Stimulated activated CD4-positive, alpha-beta T cell treated with anti-CD3 and anti-CD28 coated beads, TNF-alpha, amount 100 ng/mL, for 4 hours (primary cell): ENCODE measurements at places on chromosomes 6 and 20.

- DNase-seq = no peak
Measured at GRCh38 chr6:6317825-6318733, 2.4 kb downstream of the F13A1 start.

- no peak for DNase-seq
Measured at GRCh38 chr6:163679012-163679660, 264.6 kb downstream of the QKI start.

GRCh38 chr6:1062786-1063545 lies 248.9 kb upstream of the FOXQ1 start:
- DNase-seq = no peak

GRCh38 chr20:22974354-22974753 lies 60.8 kb upstream of the SSTR4 start:
- no peak for DNase-seq

DNA sequence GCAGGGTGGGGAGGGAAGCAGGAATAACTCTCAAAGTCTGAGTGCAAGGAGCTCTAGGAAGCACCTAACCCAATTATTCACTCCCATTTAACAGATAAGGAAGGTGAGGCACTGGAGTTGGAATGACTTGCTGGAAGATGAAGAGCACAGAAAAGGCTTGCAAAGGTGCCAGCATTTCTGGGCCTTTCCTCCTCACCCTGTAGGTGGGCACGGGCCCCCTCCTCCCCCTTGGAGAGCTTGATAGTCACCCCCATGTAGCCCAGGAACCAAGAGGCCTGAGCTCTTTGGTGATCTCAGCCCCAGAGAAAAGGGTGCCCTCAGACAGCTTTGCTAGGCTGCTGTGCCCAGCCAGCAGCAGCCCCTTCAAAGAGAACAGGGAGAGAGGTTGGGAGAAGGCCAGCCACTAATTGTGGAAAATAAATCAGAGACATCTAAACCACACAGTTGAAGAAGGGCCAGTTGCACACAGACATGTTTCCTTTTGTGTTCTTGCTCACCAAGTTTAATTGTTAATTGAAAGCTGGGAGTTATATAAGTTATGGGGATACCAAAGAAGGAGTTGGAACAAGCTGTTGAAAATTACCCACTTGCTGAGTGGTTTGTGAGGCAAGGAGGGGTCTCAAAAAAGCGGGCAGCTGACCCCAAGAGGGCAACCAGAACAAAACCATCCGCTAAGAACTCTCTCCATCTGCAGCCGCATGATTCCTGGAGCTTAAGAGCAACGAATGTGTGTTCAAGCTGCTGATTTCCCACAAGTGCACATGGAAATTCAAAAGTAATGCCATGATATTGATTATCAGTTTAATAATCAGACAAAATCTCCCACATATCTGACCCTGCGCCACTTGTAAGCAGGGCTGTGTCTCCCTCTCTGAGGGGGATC lies 77.0 kb downstream of the MRPL14 start:
- no peak for DNase-seq

- no peak for DNase-seq
Measured at GRCh38 chr6:147161974-147162495, 42.2 kb upstream of the STXBP5 start.

GRCh38 chr20:20224806-20225205 lies 143.1 kb upstream of the INSM1 start:
- no peak for DNase-seq

DNA sequence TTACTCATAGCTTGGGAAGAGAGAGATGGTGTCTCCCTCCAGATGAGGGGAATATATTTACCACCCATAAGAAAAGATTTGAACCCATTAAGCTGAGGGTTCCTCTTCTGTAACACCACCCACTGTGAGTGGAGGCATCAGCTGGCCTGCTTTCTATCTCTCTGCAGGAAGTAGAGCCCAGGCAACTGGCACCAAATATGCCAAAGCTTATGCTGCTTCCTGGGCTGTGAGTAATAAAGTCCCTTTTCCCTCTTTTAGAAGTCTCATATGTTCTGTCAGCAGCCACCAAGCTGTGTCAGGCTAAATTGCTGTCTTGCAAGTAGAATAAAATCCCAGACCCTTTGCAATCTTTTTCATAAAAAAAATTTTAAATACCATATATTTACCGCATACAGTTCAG lies 241.4 kb downstream of the LAMA2 start:
- DNase-seq = no peak

- DNase-seq = no peak
Measured at GRCh38 chr6:2731281-2731909, 19.3 kb downstream of the MYLK4 start.

DNA sequence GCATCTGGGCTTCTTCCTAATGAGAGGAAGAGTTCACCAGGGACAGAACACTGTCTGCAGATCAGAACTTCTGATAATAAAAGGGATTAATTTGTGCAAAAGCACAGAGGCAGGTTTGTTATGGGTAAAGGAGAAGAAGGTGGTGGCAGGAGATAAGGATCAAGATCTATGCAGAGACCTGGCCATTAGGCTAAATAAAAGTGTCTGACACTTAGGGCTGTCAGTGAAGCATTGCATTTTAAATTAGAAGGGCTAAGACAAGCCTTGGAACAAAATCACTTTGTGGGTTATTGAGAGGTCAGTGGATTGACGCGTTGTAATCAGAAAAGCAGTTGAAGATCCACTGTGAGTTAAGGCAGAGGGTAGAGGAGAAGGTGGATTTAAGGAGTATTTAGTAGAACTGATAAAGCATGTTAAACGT lies 76.8 kb downstream of the MAP3K4 start:
- no peak for DNase-seq

GRCh38 chr6:110620065-110620464 lies 143.7 kb upstream of the SLC22A16 start:
- DNase-seq = no peak

- DNase-seq = no peak
Measured at GRCh38 chr20:62291251-62292066, 11.3 kb upstream of the ADRM1 start.

GRCh38 chr20:47293631-47294030 lies 62.9 kb downstream of the ZMYND8 start:
- DNase-seq = no peak

DNA sequence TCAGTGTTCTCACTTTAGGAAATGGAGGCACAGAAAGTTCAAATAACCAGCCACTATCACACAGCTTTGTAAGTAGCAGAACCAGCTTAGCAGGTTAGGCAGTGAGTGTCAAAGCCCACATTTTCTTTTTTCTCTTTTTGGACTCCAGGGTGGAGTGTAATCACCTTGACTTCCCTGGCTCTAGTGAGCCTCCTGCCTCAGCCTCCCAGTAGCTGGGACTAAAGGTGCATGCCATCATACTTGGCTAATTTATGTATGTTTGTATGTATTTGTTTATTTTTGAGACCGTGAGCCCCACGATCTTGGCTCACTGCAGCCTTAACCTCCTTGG lies 7.8 kb upstream of the NCOA3 start:
- no peak for DNase-seq

- DNase-seq = no peak
Measured at GRCh38 chr20:49597825-49598395, 30.0 kb upstream of the PTGIS start.

DNA sequence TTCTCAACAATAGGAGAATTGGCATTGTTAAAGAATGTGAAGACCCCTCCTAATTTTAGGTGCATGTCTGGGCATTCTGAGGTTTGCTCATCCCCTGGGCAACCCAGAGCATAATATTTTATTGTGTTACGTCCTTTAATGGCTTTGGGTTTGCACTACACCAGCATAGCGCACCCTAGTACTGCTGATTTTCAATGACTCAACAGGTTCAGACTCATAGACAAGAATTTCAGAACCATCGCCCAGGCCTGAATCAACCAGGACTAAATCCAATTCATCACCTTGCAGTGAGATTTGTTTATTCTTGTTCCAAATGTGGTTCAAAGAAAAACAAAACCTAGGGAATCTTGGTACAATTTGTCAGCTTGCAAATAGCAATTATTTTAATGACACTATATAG lies 137.8 kb upstream of the PHACTR1 start:
- no peak for DNase-seq

GRCh38 chr6:152170702-152171667 lies 363.5 kb downstream of the ESR1 start:
- DNase-seq = no peak
